ENCODE measurements at places on chromosomes 3 and 15.

GRCh38 chr15:99096894-99097426, 7.9 kb upstream of the SYNM start:
- no peak for DNase-seq

DNA sequence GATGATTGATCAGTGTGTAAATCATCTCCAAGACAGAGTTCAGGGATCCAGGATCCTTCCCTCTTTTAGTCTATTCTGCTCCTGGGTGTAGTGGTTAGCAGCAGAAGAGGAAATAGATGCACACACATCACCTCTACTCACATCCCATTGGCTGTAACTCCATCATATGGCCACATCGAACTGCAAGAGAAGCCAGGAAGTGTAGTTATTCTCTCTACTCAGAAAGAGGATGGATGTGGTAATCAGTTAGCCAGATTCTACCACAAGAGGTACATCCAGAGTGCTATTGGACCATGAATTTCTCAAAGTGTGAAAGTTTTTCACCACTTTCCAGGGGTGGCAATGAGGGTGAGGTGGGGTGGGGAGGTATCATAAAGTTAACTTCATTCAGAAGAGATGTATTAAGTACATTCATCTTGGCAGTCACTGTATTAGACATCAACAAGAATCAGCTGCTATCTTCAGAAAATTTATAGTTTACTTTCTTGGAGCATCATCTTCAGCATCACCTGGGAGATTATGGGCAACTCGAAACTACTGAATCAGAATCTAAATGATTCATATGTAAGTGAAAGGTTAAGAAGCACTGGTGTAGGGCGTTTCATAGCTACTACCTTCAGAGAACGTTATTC, 60.6 kb upstream of the GAP43 start:
- no peak for DNase-seq

- no peak for DNase-seq
Observed at GRCh38 chr3:195403841-195404408, 38.9 kb downstream of the ACAP2 start.

DNA sequence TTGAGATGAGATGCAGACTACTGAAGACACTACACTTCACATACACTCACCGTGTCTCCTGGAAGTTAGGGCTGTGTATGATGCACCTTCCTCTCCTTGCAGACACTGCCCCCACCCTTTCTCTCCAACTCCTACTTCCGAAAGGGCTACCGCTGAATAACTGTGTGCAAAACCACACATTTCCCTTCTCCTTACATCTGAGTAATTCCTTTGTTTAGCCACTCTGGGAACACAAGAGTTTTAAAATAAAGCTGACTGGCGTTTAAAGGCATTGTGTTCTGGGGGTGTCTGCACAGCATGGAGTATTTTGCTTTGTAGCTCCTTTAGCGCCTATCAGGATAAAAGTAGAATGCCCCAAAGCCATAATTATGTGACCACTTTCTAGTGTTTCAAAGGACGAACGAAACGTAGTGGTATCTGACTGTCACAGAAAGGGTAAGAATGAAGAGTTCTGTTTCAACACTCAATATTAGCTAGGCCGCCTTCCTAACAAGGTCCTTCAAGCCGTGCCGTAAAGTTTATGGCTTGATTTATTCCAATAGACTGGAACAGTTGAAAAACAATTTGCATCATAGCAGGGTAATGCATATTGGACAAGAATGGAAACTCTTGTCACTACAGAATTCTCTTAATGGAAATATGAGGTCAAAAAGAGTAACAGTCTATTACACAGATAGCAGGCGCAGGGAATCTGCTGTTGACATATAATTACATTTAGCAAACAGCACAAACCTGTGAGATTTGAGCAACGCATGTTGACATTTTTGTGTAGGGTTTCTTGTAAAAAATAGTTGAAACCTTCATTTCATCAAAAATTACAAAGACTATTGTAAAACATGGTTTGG, 619.9 kb downstream of the FOXP1 start:
- DNase-seq: no peak

DNA sequence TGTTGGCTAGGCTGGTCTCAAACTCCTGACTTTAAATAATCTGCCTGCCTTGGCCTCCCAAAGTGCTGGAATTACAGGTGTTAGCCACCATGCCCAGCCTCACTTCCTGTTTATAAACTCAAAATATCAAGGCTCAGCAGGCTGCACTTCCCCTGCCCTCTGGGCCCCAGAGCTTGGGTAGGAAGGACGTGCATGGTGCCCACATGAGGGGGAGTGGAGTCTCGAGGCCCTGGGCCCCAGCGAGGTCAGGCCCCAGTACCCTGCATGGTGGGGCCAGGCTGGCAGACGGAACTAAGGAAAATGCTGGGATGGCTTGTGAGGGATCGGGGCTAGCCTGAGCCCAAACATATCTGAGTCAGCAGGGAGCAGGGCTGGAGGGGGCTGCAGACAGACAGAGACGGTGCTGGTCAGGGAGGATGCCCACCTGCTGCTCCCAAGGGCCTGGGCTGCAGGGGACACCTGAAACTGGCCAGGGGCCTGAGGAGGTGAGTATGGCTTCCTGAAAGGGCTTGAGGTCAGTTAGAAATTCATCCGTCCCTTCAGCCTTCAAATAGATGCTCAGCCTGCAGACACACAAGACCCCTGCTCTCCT, 5.1 kb downstream of the SPTBN5 start:
- no peak for DNase-seq

DNA sequence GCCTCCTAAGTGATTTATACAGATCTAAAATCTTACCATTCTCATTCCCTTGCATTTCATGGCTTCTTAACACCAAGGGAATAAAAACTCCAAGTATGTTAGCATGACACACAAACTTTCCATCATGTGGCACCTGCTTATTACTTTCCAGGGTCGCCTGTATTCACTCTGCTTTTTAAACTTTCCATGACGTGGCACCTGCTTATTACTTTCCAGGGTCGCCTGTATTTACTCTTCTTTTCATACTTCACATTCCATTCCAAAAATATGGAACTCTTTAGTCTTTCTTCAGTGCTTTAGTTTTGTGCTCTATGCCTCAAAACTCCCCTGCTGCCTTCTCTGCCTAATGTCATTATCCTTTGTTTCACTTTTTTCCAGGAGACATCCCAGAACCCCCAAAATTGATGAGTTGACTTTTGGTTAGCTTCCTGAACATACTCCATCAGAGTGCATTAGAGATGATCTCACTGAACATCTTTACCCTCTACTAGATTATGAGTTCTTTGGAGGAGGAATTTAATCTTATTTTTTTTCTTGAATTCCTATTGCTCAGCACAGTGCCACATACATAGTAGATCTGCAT, 47.0 kb downstream of the CALML4 start:
- no peak for DNase-seq

DNA sequence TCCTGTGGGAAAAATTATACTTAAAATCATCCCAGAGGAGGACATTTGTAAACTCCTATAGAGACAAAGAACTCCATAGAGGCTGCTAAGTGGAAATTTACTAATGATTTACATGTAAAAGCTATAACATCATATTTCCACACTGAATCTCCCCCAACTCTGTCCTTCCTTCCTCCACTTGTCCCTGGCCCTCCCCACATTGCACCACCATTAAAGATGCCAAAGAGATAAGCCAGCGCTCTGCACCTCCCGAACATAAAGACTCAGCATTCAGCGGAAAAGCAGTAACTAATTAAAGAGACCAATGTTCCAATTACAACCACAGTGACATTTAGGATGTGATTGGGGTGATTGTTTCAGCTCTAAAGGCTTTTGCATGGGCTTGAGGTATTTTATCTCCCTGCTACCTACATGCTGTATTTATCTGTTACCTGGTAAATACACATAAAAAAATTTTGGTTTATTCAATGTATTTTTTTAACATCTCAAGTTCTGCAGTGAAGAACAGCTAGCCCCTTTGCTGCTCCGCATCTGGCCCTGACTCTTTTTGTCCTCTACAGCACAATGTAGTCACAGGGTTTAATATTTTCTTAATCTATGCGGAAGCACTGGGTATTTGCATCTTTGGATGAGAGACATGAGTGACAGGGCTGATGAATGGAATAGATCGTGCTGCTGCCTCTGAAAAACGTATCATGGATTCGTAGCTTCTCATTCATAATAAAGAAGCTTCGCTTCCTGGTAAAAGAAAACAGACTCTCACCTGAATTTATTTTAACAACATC, 35.3 kb upstream of the B3GNT5 start:
- DNase-seq: no peak

GRCh38 chr3:63855333-63855940, 8.2 kb downstream of the THOC7 start:
- DNase-seq: no peak

- DNase-seq: no peak
Observed at GRCh38 chr15:80974914-80975313, 14.7 kb downstream of the MESD start.

DNA sequence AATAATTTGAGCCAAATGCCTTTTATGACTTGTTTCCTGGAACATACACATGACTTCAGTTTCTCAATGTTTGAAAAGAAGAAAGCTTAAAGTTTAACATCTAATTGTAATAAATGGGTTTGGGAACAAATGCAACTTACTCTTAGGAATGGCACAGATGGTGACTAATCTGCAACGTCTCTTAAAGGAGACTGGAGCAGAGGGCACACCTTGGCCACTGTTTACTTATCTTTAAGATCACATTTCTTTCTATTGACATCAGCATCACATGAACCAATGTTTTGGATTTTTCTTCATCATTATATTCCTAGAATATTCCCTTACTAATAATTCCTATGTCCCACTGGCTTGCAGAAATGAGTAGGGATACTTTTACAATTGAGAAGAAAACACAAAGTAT, 229.5 kb downstream of the CHL1 start:
- no peak for DNase-seq

DNA sequence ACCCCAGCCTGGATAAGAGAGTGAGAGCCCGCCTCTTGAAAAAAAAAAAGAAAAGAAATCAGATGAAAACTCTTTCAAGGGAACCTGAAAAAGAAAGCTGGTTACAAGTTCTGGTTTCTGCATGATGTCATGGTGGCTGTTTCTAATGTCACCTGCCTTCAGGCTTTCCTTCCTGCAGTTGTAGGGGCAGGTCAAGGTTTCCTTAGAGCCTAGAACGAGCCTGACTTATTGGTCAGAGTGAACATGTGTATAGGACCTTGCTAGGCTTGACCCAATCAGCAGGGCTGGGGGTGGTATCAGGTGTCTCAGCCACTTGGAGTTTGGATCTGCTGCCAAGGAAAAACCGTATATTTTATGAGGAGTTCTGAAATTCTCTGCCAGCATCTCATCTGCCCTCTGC, 3.8 kb downstream of the IVD start:
- DNase-seq: no peak

DNA sequence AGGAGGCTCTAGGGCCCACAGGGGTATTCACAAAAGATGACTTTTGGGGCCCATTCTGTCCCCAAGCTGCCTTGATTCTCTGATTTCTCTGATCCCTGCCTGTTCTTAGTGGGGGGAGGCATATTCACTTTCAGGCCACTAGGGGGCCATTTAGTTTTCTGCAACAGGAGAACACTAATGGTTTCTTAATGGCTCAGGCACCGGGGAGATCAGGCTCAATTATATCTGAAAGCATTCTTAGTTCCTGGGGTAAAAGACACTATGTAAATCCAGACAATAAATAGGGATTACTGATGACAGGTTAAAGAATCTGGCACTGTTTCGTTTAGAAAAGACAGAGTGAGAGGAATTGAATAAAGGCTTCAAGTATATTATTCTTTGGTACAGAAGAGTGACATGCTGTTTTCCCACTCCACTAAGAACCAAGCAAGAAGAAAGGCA, 2.5 kb upstream of the INAFM2 start:
- no peak for DNase-seq

DNA sequence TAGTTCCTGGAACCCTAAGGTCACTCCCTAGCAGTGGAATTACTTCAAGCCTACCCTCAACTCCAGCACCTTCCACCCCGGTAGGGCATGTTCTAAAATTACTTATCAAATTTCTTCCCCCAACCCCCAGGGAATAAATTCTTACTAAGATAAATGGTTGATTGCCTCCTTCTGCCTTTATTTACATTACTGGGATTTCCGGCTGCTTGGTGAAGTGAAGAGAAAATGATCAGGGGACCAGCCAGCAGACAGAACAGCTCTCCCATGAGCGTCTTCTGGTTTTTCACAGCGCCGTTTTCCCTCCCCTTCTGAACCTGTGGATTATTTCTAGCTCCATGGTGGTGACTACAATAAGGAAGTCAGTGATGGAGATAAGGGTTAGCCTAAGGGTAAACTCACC, 521.5 kb upstream of the PPP2R3A start:
- no peak for DNase-seq

DNA sequence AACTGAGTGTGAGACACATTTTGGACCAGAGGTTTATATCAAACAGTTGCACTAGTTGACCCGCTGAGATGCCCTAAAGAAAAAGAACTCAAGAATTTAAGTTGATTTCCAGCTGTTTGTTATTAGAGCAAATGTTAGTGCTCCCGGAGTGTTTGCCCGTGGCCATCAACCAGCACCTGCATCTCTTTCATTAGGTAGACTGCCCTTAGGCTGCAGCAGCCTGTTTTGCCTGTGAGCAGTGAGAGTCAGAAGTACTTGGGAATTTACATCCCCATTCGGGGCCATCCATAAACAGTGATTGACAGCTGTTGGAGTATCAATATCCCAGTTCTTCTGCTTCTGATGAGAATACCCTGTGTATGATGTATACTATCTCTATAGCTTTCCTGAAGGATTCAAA, 492.6 kb downstream of the RBMS3 start:
- DNase-seq: no peak

- DNase-seq: no peak
Observed at GRCh38 chr15:29456255-29456654, 186.6 kb upstream of the NSMCE3 start.

- DNase-seq: no peak
Observed at GRCh38 chr3:42589382-42590109, 1.1 kb upstream of the SS18L2 start.

DNA sequence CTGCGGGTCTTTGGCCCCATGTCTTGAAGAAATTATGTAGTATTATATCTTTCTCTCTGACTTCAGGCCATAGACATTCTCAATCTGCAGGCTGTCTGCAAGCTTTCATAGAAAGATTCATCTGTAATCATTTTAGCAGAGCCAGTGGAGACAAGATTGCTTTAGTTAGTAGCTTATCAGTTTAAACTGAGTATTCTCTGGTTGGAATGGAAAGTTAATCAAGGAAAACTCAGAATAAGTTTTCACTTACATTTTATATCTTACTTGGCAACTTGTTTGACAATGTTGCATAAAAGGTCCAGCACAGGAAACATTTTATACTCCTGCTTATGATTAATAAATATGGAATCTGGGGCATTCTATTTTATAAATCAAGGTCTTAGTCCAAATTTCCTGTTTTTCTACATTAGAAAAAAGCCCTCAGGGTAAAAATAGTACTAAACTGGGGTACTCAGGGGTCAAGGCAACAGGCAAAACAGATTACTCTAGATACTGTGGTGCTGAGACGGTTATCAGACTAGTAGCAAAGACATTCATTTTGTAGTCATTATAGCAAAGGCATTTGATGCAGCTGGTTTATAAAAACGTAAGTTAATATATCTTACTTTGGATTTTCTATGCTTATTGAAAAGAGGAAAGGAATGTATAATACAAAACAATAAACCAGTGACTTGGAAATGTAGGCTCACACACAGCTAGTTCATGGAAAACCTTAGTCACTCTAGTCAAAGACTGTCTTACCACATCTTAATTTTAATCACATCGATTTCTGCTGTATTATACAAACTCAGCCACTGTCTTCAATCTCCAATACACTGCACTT, 45.2 kb upstream of the FILIP1L start:
- DNase-seq: no peak

Measured in anterior cingulate cortex (tissue), 58 donors.